ENCODE measurements at places on chromosomes 4 and X.

DNA sequence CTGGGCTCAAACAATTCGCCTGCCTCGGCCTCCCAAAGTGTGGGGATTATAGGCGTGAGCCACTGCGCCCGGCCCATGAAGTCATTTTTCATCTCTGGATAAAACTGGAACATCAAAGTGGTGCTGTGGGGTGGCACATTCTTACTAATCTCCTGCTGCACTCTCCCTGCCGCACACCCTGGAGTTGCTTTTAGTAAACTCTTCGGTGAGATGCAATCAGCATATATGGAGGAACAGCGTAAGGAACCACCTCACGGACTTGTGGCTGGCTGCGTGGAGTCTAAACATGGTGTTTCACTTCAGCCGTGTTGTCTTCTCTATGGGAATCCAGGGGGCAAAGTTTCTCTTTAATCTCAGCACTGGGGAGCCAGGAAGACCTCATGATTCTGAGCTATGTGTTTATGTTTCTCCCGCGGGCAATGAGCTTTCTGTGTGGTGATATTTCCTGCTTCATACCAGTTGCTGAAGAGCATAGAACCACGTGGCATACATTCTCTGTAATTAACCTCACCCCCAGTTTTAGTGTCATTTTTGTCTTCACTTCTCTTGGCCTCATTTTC, 2.1 kb upstream of the RHOH start:
- DNase-seq, result no peak

DNA sequence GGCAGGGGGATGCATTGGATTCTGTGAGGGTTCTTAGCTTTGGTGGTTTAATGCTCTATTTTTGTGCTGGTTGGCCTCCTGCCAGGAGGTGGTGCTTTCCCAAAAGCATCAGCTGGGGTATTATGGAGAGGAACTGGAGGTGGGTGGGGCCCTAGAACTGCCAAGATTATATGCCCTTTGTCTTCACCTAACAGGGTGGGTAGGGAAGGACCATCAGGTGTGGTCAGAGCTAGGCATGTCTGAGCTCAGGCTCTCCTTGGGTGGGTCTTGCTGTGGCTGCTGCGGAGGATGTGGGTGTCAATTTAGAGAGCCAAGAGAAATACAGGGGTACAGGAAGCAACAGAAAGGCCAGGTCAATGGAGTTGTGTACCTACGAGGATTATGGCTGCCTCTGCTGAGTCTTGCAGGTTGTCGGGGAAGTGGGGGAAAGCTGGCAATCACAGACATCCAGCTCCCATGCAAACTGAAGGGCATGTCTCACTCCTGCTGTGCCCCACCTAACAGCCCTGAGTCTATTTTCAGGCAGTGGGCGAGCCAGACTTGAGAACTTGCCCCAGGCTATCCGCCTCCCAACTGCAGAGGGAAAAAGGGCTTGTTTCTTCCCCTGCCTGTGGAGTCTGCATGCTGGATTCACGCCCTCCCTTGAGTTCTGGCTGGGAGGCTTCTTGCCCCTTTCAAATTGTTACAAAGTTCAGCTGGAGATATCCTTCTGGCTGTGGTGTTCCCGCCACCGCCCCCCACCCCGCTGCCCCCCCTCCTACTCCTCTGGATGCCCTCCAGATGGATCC, 212.0 kb downstream of the COMMD8 start:
- DNase-seq, result no peak

DNA sequence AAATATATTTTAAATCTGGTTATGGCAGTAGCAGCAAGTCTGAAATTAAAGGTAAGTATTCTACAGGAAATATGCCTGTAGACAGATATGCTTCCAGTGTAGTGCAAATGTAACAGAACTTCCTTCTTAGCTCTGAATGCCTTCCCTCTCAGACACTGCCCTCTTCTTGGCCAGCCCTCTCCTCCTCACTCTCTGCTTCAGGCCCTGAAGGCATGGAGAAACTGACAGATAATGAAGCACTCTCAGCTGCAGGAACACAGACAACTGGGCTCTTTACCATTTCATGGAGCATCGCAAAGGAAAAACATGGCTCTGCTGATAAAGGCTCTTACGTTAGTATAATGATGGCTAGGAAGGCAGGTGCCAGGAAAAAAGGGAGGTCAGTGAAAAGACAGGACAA, 431.5 kb upstream of the RASGEF1B start:
- no peak for DNase-seq

- DNase-seq, result no peak
Measured at GRCh38 chrX:1871887-1872286, 257.0 kb downstream of the ASMT start.

- DNase-seq, result no peak
Measured at GRCh38 chr4:5824635-5825034, 68.3 kb downstream of the CRMP1 start.

- no peak for DNase-seq
Measured at GRCh38 chrX:68989456-68989855, 160.6 kb downstream of the EFNB1 start.

- peak; percentile 47 for DNase-seq
Measured at GRCh38 chr4:15003401-15003890, 1.2 kb downstream of the CPEB2 start.

- no peak for DNase-seq
Measured at GRCh38 chr4:102153391-102153790, 191.9 kb downstream of the SLC39A8 start.

DNA sequence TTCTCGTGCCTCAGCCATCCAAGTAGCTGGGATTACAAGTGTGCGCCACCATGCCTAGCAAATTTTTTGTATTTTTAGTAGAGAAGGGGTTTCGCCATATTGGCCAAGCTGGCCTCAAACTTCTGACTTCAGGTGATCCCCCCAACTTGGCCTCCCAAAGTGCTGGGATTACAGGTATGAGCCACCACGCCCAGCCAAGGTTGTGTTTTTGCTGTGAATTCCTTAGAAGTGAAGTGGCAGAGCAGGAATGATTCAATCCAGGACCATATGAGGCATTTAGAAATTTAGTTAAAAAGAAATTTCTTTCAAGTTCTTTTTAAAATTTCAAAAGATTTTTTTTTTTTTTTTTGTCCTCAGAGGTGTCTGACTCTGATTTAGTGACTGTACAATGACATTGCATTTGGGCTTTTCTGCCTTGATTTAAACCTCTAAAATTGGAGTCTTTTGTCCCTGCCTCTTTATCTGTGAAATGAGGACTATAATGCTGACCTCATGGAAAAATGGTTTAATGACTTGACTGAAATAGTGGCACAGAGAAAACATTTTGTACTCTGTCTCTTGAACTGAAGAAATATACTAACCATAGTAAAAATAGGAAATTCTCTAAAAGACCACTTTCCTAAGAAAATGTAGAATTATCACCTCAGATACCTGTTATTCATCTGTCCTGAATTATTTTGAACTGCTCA, 59.9 kb downstream of the CXCL13 start:
- no peak for DNase-seq

GRCh38 chr4:124804041-124804440, 91.5 kb upstream of the ANKRD50 start:
- no peak for DNase-seq

DNA sequence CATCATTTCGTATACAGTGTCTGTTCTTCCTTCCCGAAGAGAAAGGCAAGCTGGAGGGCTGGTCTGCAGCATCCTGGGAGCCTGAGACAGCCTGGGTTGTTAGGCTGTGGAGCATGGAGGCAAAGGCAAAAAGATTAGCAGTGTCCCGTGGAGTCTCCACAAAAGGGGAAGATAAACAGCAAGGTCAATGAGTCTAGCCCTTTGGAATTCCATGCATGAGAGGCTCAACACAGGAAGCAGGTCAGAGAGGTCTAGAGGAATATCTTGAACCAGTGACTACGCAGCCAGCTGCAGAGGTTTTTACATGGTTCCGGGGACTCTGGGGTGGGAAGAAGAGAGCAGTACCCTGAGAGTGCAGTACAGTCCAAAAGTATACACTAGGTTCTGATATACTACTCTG, 12.2 kb upstream of the MCF2 start:
- no peak for DNase-seq

DNA sequence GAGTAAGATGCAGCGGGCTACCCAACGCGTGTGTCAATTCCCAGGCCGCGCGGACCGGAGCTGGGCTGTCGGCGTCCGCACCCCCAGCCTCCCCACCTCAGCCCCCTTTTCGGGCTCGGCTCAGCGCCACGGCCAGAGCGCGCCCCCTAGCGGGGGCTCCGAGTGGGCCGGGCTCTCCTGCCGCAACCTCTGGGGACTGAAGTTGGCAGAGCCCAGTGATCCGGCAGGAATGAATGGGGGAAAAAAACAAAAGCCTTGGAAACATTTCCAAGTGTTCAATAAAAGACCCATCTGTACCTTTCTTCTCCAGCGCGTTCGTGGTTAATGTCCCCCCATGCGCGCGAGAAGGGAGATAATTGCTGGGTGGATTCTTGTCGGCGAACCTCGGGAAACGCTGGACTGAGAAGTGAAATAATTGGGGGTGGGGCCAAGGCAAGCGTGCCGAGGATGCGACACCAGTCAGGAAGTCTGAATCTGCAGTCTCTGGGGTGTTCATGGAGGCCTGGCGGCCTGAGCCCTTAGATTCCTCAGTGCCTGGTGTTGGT, 5.2 kb upstream of the ARX start:
- DNase-seq, result no peak

- no peak for DNase-seq
Measured at GRCh38 chr4:30854531-30854930, 134.4 kb downstream of the PCDH7 start.

- DNase-seq, result no peak
Measured at GRCh38 chr4:78653655-78654054, 102.1 kb downstream of the ANXA3 start.

GRCh38 chr4:167986044-167986443, 106.3 kb upstream of the ANXA10 start:
- DNase-seq, result no peak

DNA sequence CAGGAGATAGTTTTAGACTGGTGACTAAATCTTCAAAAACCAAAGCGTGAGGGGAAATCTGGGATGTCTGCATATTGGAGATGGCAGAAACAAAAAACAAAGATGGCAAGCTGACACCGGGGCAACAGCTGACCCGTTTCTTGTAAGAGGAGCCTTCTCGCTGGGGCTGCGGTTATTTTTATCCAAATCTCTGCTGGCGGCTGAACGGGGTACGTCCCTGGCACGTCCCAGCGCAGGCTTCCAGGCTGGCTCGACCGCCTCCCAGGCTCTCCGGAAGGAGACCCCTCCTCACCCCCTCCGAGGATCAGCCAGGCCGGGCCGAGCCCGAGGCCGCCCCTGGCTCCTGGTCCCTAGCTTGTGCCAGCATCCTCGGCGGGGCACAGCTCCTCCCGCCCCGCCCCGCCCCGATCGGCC, 403 bp downstream of the SGCB start:
- DNase-seq, result no peak

DNA sequence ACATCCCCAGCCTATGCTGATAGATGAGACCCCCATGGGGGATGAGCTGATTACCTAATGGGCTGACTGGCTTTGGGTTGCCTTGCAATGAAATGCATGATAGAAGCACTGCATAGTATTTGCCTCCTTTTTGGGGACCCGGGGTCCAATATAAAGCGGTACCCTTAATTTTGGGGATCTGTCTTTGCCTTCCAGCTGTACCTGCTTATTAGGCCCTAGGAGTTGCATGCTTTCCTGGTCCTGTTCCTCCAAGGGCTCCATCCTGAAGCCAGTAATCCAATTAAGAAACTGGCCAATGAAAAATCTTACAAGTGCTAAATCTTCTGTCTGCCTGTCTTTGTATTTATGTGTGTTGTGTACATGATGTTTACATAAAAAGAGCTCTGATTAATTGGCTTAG, 791.6 kb downstream of the TRIML1 start:
- DNase-seq, result no peak

DNA sequence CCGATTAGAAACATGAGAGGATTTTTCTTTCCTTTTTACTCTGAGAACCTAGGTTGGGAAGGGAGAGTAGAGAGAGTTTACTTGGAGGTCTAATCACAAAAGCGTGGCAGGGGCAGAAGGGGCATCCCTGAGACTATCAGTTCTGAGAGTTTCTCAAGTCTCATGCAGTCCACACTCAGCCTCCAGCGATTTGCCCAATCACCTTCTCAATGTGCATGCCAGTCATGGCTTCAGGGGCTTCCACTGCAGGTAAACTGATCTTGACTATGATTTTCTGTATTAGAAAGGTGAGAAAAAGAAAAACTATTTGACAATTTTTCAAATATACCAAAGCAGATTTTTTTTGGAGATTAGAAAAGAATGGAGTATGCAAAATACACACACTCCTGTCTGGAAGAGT, 617.1 kb upstream of the ZFP42 start:
- no peak for DNase-seq

Data from activated CD4-positive, alpha-beta T cell treated with anti-CD3 and anti-CD28 coated beads for 1 hour (primary cell).